ENCODE measurements at places on chromosomes 1 and 21.

- no peak for DNase-seq
These were observed 56.8 kb downstream of the ACP6 start for GRCh38 chr1:147613506-147613905.

DNA sequence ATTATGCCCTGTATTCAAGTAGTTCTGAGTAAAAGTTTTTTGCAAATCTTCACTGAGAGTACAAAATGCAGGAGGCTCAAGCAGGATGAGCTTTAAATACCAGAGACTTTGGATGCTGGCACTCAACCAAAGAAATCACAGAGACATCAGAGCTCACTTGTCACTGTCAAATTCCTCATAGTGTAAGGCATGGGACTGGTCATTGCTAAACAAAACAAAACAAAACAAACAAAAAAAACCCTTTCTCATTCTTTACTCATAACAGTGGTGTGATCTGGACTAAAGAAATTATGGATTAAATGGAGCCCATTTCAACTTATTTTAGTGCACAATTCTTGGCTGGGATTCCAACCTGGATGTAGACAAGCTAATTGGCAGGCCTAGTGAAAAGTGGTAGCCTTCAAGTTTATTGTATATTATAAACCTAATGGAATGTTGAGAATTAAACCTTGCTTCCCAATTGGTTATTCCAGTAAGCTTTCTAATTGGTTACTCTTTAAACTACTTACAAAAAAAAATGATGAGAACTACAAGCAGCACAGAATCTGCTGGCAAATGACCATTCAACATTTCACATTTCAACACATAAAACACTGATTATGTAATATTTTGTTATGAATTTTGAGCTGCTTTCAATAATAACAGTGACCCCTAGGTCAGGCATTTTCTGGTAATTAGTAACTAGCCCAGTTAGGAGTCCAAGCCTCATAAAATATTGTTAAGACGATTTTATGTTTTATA is 30.6 kb upstream of the NEK7 start:
- DNase-seq = no peak

DNA sequence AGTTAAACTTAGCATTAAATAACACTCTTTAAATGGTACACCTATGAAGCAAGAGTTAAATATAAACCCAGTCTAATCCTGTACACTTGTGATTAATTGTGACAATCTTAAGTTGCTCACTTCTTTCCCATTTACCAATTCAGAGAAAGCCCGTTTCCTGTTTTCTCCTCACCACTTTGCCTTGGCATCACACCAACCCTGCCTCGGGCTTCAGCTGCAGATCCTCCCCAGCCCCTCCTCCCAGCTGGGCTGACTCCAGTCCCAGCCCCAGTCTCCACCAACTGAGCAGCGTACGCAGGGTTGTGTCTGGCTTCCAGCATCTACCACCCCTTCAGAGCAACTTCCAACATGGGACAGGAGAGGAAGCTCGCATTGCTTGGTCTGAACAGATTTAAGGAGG is 4.1 kb downstream of the PYCR2 start:
- peak; percentile 24 for DNase-seq

DNA sequence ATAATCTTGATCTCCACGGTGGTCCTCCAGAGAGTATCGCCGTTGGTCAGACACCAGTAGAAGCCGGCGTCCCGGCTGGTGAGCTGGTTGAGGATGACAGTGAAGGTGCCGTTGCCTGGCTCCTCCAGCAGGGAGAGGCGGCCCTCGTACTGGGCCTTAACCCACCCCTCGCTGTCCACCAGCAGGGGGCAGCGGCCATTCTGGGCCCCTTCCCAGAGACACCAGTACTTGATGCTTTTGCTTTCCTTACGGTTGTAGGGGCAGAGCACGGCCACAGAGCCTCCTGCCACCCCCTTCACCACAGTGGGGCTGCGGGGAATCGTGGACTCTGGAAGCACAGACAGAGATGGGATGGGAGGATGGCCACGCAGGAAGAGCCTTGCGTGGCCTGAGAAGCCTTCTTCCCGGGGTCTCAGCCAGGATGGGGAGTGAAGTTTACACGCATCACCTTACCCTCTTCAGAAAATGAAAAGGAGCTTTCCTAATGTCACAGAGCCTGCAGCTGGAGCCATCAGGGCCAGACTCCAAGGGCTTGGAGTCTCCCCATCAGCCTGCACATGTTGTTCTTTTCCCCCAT is 10.7 kb downstream of the PIGR start:
- DNase-seq = no peak

DNA sequence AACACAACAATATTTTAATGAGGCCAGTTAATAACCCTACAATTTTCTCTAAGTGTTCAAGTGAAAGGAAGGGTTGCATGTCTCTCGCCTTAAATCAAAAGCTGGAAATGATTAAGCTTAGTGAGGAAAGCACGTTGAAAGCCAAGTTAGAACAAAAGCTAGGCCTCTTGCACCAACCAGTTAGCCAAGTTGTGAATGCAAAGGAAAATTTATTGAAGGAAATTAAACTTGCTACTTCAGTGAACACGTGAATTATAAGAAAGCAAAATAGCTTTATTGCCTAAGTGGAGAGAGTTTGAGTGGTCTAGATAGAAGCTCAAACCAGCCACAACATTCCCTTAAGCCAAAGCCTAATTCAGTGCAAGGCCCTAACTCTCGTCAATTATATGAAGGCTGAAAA is 135.6 kb downstream of the DUSP10 start:
- DNase-seq = no peak

GRCh38 chr1:207890136-207890738 is 20.7 kb downstream of the CD34 start:
- no peak for DNase-seq

GRCh38 chr1:212271823-212272485 is 13.3 kb upstream of the PPP2R5A start:
- no peak for DNase-seq

- DNase-seq = no peak
These were observed 64.6 kb downstream of the ERI3 start for GRCh38 chr1:44290250-44291094.

- no peak for DNase-seq
These were observed 16.5 kb upstream of the EDN2 start for GRCh38 chr1:41500781-41501518.

- no peak for DNase-seq
These were observed 98.3 kb downstream of the GLIS1 start for GRCh38 chr1:53640701-53641075.

DNA sequence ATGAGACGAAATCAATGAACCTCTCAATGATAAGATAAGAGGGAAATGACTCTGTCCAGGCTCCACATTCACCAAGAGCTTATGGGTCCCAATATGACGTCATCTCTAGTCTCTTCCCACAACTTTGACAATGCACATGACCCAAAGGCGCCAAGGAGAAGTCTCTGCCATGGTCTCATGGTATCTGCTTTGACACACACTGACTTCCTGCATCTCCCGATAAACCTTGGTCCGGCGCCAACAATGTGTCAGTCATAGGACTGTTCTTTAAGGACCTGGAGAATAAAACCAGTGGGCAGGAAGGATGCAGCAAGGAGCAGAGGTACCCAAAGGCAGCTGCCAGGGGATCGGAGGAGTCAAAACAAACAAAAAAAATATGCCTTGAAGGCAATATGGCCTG is 46.9 kb upstream of the TMEM51 start:
- no peak for DNase-seq

- peak; percentile 61 for DNase-seq
These were observed 351.3 kb upstream of the RUNX1 start for GRCh38 chr21:35400233-35400939.

GRCh38 chr1:199102239-199102638 is 463.4 kb downstream of the PTPRC start:
- no peak for DNase-seq

GRCh38 chr1:94358630-94359599 is 59.3 kb upstream of the ABCD3 start:
- no peak for DNase-seq

GRCh38 chr1:86258101-86258500 is 101.5 kb upstream of the COL24A1 start:
- no peak for DNase-seq

- no peak for DNase-seq
These were observed 243.8 kb downstream of the ADGRL2 start for GRCh38 chr1:82044536-82044935.

GRCh38 chr1:2414297-2414958 is 2.1 kb upstream of the PEX10 start:
- peak; percentile 82 for DNase-seq

GRCh38 chr1:169724168-169724567 is 9.7 kb downstream of the SELE start:
- DNase-seq = no peak

- DNase-seq = no peak
These were observed 7.9 kb upstream of the TNNT2 start for GRCh38 chr1:201385299-201385891.

DNA sequence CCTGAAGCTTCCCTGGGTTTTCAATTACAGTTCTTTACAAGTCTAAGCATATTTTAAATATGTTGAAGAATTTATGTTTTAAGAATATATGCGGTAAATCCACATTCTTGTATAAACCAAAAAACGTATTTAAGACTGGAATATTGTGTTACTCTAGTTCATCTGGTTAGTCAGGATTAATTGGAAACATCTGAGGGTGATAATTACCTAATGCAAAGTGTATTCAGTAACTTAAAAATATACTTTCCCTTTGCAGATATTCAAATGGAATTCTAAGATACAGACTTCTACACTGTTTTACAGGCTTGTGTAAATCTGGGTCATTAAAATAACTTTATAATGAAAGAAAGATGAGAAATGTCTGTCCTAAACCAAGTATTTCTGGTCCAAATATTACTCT is 302.0 kb downstream of the VAV3 start:
- DNase-seq = no peak

- no peak for DNase-seq
These were observed 38.5 kb downstream of the IGFN1 start for GRCh38 chr1:201229095-201229494.

DNA sequence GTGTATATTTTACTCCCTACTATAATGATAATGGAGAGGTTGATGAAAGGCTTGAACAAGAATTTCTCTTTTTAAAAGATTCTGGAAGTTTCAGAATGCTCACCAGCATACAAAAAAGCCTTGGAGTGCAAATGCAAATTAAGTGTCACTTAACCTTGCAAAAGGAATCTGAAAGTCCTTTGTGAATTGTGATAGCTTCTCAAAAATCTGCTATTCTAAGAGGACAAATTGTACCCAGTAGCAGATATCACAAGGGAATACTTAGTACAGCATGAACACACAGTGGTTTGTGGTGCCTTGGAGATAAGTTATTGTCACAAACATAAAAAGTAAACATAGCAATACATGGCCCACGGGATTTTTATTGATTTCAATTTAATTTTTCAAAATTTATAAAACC is 1208.3 kb upstream of the B3GALT2 start:
- DNase-seq = no peak

- no peak for DNase-seq
These were observed 70.0 kb downstream of the EIF4G3 start for GRCh38 chr1:21106709-21107108.

DNA sequence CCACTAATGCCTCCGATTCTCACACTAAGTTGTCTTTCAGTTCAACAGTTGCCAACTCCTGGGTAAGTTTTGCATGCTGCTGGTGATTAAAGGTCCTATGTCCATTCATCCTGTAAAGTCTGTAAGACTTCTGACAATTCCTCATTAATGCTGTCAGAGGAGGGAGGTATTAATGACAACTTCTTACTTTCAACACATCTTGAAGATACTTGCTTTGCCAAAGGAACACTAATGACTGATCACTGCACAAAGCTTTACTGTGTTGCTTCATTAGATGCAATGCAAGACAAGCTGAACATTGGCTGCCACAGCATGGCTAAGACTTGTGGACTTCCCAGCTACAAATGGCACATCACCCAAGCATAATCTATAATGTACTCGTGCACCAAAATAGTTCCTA is 114.6 kb upstream of the PRDX6 start:
- DNase-seq = no peak

DNA sequence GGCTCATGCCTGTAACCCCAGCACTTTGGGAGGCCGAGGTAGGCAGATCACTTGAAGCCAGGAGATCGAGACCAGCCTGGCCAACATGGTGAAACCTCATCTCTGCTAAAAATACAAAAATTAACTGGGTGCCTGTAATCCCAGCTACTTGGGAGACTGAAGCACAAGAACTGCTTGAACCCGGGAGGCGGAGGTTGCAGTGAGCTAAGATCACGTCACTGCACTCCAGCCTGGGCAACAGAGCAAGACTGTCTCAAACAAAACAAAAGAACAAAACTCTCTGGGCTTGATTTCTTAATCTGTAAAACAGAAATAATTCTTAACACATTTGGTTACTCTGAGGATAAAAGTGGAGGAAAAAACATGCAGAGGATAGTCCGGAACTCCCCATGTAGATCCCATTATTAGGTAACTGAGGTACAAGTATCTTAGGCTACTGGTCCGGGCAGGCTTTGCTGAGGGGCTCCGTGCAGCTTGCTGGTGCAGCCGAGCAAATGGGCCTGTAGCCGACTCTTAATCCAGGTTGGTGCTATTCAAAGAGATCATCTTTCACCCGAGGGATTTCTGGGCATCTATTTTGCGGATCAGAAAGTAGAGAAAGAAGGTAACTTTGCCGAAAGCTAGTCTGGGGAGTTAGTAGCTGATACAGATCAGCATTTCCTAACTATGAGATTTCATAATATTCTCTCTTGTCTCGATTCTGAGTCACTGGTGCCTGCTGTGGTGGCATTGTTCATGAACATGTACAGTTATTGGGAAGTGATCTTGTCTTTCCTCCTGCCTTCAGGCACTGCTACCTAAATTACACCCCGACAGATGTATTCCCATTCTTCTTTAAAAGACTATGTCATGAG is 56.8 kb downstream of the NFIA start:
- no peak for DNase-seq

GRCh38 chr1:205301205-205301821 is 20.2 kb downstream of the NUAK2 start:
- no peak for DNase-seq

GRCh38 chr1:149934356-149934755 is 2.3 kb downstream of the MTMR11 start:
- no peak for DNase-seq

GRCh38 chr1:228417061-228417460 is 400 bp upstream of the TRIM17 start:
- no peak for DNase-seq

DNA sequence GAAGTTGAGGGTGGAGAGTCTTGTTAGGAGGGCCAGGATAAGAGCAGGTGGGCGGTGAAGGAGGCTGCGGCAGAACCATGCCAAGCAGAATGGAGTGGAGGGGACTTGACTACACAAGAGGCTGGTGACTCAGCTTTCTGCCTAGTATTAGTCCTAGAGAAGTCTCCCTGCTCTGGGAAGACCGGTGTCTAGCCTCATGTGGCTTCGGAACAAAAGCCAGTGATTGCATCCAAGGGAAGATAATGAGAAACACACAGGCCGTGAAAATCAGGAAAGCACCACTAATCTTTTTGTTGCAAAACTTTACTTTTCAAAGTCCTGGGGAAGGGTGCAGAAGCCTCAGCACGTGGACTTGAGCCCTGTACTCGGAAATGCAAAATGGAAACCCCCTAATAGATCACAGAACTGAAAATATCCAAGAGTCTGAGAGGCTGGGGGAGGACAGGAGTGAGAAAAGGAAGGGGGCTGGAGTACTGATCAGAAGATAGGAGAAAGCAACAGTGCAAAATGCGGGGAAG is 31.4 kb downstream of the DDR2 start:
- no peak for DNase-seq

DNA sequence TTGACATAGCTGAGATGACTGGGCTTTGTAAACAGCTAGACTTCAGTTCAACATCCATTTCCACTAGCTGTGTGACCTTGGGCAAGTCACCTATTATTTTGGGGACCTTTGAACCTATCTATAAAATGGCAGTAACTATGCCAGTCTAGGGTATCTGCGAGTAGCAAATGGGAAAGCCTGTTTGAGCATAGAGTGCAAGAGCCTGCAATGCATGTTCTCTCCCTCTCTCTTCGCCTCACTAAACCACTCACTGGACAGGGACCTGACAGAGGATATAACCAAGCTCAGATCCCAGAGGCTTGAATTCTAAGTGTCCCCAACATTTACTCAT is 39.7 kb downstream of the DPT start:
- DNase-seq = no peak
